ENCODE measurements at places on chromosomes 16 and 17. TPM values are rescaled to one million over a fixed set of nuclear protein-coding genes. Genes with fewer than 3 reads are reported as not detected.

The CD300LB gene
- total RNA-seq = not detected

The MPP3 gene
- not detected for total RNA-seq

The KAT7 gene
- 80.6 TPM for total RNA-seq

The SLC16A13 gene
- total RNA-seq = 34.1 TPM

The MIEN1 gene
- 45.9 TPM for total RNA-seq

The BPTF gene
- 89.3 TPM for total RNA-seq

The SMIM5 gene
- 0.15 TPM for total RNA-seq

The IGF2BP1 gene
- total RNA-seq = not detected
